Endothelial cell (in vitro differentiated cells): ENCODE measurements at places on chromosomes 6 and 20. TPM values are rescaled to one million over a fixed set of nuclear protein-coding genes. Genes with fewer than 3 reads are reported as not detected.

PPT2 gene
- total RNA-seq = 44.4 TPM

DNA sequence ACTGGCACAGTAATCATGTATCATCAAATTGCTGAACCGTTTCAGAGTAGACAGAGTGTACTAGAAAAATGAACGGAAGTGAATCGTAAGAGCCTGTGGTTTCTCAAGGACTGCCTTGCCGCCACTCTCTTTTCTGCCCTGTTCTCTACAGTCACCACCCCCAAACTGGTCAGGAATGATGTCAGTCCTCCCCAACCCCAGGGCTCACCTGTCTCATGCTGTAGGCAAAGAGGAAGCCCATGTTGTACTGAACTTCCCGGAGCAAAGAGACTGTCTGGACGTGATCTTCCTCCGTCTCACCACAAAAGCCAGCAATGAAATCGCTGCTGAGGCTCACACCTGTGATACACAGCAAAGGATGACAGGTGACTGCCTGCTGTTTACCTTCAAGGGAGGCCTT lies 31.0 kb downstream of the CDK5RAP1 start:
- no peak for DNase-seq

- no peak for DNase-seq
Observed at GRCh38 chr6:834866-835265, 141.9 kb upstream of the EXOC2 start.

DNA sequence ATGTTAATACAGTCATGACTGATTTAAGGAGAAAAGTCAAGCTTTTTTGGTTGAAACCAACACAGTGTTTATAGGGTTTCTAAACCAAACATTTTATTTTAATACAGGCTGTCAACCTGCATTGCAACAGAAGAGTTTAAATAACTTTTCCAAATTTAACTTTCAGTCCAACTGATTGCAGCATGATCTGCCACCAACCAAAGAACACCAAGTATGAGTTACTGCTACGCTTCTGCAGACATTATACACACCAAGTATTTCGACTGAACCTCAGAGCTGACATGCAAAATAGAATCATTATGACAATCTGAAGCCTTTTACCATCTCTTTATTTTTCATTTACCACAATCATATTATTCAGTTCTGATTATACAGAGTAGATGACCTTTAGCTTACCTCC lies 151.2 kb upstream of the DST start:
- no peak for DNase-seq

DNA sequence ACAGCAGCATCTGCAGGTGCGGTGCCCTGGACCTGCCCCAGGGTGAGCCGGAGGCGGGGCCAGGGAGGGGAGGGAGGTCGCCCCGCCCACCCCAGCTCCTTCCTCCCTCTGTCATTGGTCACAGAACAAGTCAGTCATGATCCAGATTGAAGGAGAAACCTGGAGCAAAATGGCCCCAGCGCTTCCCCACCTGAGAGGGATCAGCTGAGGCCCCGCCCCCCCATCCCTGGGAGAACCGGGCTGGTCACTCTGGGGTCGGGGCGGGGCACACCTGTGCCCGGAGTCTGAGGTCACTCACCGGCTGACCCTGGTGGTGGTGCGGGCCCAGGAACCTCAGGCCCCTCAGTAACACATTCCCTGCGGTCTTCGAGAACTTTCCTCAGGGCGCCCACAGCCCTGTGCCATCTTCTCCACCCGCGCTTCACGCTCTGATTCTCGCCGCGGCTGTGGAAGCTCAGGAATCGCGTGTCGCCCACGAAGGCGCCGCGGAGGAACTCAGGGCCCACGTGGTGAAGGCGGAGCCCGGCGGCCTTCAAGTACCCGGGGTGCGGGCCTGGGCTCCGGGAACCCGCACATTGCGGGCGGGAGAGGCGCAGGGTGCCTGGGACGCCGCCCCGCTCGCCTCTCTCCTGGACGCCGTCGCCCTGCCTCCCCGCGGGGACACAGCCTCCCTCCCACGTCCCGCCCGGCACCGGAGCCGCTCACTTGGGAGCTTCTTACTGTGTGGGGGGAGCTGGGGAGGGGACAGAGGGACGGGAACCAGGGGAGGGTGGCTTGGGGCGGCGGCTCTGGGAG lies 36.4 kb upstream of the HLA-C start:
- peak; percentile 8 for DNase-seq

LY6G6F gene
- not detected for total RNA-seq

DNA sequence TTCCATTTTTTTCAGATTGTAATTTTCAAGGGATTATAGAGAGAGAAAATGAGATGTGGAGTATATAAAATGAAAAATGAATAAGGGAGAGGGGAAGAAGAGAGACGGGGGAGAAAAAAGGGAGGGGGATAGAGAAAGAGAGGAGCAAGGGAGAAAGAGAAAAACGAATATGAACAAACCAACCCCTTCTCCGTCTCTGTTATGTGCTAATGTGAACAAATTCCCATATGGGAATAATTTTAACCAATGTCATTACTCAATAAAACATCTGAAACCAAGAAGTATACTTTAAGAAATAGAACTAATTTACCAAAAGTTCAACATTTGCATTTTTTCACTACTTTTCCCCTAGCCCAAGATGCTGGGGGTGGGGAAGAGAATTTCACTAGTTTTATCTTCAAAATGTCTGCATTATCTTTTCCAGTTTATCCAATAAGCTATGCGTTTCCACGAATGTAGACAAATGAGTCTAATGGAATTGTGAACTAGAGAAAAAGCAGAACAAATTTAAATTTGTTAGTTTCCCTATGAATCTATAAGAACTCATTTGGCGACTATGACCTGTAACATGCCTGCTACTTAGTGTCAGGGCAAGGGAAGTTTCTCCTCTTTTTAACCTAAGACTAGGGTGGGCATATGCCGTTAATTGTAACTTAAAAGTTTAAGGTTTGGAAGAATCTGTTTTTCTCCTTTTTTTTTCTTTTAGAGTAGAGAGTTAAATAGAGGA lies 286.3 kb downstream of the BTBD9 start:
- DNase-seq = no peak

GGTLC1 gene
- total RNA-seq = not detected

MGME1 gene
- 17.5 TPM for total RNA-seq

MAFB gene
- total RNA-seq = 2.1 TPM

ADGRB3 gene
- 2.4 TPM for total RNA-seq

VSX1 gene
- total RNA-seq = not detected

GRCh38 chr6:14094721-14095120 lies 22.9 kb upstream of the CD83 start:
- DNase-seq = no peak

DNA sequence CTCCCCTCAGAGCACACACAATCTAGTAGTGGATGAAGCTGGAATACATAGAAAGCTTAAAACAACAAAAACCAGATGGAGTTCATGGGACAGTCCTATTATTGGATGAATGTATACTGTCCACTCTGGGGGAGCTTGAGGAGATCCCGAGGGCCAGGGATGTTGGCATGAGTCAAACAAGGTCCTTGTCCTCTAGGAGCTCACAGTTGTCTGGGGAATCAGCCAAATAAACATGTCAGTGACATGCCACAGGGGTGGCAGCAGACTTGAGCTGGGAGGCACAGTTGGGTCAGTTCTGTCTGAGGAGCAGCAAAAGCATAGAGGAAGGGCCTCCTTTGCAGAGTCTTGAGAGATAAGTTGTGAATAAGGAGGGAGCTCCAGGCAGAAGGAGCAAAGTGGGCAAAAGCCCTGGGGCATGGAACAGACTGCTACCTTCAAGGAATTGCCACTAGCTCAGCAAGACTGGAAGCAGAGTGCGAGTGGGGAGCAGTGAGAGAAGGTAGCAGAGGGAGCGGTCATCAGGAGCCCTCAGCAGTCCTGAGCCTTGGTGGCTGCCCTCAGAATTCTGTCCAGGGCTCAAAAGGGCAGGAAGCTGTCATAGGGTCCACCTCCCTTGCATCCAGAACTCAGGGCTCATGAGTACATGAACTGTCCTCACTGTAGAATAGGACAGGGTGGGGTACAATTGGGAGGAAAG lies 22.1 kb downstream of the L3MBTL1 start:
- no peak for DNase-seq

GRCh38 chr6:139973669-139974344 lies 599.4 kb upstream of the CITED2 start:
- DNase-seq = no peak

DNA sequence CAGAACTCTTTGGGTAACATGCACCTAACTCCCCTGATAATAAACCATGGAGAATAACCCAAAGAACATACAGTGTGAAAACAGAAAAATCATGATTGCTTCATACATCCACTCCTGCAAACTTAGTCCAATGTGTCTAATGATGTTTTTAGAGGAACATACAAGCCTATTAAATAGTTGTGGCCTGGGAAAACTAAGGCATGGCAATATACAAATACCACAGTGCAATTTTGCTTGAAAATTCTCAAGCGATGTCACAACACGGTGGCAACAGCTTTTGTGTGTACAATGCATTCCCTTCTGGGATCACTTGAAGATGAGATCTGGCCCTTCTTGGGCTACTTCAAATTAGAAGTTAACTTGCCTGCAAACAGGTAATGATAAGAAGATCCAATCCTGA lies 16.7 kb downstream of the MAP3K5 start:
- DNase-seq = no peak

DNA sequence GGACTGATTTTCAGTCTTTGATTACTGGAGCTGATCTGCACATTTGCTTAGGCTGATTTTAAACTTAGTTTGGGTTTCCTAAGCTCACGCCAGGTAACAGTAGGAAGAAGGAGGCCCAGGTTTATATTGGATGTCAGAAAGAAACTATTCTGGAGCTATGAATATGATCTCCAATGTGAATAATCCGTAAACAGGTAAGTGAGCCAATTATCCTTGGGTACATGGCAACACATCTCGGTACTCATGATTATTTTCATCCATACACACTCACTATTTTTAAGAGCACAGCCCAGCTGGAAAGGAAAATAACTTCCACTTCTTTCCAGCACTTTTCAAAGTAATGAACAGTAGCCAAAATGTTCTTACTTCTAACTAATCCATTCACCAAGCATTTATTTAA lies 7.0 kb downstream of the ATXN1 start:
- no peak for DNase-seq

DNA sequence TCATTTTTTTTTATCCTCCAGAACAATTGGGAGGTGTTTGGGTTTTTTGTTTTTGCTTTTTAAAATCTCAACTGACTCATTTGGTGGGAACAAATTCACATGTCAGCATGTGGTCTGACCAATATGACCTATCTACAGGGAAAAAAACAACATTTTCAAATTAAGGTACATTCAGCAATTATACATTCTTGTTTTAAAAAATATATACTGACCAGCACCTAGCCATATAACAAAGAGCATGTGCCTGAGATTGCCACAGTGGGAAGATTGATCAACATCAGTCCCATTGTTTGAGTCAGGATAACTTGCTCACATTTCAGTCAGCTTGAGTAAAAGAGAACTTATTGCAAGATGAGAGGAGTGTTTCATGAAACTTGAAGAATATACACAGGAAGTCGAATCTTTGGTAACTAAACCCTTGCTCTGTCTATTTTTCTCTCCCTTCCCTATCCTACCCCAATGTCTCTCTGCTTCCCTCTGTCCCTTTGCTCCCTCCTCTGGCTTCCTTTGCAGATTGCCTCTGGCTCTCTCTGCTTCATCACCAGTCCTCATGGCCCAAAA lies 163.2 kb upstream of the TAB2 start:
- no peak for DNase-seq

- DNase-seq = no peak
Observed at GRCh38 chr6:135419162-135419561, 78.4 kb downstream of the AHI1 start.

- DNase-seq = peak; percentile 57
Observed at GRCh38 chr20:8722277-8722928, 346.5 kb upstream of the PLCB4 start.

HDGFL1 gene
- total RNA-seq = not detected

GRCh38 chr6:165571068-165571682 lies 91.9 kb downstream of the PDE10A start:
- DNase-seq = no peak

ELOVL2 gene
- 0.31 TPM for total RNA-seq

DNA sequence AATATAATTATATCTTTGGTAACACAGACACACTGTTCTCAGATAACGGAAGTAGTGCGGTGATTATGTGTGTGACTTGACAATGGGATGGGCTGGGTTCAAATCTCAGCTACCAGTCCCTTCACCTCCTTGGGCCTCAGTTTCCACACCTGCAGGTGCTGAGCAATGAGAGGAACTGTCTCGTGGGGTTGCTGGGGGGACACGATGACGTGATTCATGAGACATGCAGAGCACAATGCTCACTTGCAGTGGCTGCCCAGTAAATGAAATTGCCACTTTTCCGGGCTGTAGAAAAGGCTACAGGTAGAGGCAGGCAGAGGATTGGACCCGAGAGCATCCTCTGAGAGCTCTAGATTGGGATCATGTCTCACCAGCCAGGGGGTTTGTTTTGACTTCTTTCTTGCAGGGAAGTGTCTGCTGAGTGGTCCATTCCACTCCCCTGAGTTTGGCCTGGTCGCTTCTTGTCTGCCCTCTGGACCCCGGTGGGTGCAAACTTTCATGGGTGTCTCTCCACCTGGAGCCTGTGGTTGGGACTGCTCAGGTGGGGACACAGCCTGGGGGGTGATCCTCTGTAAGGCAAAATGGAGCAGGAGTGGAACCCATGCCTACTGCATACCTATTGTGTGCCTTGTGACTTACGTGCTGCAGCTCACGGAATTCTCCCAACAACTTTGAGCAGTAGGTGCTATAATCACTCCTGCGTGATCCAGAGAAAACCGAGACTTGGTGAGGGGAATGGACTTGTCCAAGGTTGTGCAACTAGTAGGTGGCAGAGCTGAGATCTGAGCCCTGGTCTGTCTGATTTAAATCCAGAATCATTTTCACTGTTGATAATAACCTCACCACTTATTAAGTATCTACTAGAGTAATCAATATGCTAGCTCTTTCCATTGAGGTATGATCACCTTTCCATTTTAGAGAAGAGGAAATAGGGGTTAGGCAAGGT lies 147.2 kb downstream of the CEBPB start:
- no peak for DNase-seq

DNA sequence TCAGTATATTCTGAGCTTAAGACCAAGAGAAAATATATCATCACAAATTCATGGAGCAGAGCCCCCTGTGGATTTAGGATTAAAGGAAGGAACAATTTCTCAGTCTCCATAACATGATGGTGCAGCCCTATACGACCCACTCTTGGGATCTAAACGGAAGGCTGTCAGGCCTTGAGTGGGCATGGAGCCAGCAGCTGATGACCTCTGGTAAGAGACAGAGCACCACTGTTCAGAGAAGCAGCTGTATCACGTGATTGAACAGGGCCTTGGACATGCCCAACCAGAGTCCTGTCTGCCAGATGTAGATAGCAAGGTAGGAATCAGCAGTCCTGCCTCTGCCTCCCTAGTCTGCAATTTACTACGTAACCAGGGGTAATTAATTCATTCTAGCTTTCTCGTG lies 259.4 kb upstream of the POU3F2 start:
- DNase-seq = no peak

DNA sequence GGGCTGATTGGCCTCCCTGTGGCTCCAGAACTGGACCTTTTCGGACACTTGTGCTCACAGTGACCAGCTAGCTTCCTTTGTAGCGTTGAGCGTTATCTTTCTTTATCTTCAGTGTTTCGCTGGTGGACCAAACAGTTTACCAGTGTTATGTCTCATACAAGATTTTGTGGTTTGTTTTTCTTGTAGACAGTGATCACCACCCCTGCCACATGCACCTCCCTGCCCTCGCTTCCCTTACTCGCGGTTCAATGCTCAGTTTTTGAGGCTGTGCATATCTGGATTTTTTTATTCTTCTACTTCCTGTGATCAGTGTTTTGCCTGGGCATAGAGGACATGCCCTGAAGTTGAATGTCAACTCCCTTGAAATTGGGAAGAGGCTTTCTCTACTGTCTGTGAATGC lies 16.4 kb downstream of the MYT1 start:
- no peak for DNase-seq
